ENCODE measurements at places on chromosomes 4 and X.

DNA sequence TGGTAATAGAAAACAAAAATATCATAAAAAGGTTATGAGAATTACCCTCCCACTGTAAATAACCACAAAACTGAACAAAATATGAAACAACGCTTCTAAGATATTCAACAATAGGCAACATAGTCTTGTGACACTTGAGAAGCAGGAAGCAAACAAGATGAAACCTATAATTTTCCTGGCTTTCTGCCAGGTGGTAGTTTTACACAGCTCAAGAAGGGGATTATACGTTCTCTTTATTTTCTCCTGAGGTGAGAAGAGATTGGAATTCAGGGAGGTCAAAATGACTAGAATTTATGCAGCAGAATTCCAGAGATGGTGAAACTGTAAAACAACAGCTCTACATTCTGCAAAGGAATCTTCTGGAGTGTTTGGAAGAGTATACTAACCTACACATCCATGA, 186.0 kb downstream of the HHIP start:
- DNase-seq: no peak

DNA sequence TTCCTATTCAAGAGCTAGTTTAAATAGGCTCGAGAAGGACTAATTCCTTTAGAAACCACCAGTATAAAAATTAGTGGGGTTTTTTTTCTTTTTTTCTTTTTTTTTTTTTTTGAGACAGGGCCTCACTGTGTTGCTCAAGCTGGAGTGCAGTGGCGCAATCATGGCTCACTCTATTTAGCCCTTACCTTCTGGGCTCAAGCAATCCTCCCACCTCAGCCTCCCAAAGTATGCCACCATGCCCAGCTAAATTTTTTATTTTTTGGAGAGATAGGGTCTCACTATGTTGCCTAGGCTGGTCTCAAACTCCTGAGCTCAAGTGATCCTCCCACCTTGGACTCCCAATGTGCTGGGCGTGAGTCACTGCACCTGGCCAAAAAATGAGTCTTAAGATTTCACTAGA, 52.8 kb downstream of the APOO start:
- no peak for DNase-seq

DNA sequence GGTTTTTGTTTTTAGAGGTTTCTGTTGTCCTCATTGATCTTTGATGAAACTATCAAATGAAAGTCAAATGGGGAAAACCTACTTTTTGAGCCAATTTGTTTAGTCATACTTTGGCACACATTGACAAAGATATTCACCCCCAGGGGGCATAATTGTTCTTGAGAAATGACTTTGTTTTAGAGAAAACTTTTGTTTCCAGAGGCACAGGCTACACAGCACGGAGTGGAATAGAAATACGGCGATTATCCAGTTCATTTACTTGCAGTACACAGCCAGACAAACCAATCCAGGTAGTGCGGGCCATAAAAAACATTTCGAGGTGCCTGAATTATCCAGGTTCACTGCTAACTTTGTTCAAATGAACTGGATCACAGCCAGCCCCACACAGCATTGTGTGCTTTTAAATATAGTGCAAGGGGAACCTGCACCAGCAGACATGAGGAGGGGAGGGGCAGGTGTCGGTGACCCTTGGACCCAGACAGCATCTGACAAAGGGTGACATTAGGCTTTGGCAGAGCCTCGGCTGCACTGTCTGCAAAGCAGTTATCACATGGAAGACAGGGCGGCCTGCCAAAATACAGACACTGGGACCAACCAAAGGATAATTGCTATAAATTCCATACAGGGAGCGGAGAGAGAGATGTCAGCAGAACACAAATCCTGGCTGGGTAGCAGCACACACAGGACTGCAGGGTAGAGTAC, 179.6 kb upstream of the NOCT start:
- no peak for DNase-seq

DNA sequence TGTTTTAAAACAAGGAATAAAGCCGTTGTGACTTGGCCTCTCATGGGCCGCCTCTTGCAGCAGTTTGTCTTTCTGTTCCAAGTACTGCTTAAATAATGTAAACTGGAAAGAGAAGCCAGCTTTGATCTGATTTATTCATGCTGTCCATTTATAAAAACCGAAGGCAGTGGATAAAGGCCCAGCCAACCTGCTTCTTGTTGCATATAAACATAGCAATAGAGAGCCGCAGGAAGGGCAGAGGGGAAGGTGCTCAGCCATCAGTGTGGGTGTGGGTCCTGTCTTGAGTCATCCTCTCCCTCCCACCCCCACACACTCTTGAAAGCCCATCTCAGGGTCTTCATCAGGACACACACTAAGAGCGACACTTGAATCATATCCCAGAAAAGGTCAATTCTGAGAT, 187.9 kb upstream of the FAM9B start:
- no peak for DNase-seq

- DNase-seq: no peak
These were observed 142.8 kb upstream of the RPL34 start for GRCh38 chr4:108477527-108478108.
